ENCODE measurements at places on chromosomes 3 and 15.
A peak's percentile ranks its signal among the peaks of the same experiment; 100 is the strongest.

- no peak for DNase-seq
Observed at GRCh38 chr3:62708638-62709373, 166.4 kb downstream of the CADPS start.

DNA sequence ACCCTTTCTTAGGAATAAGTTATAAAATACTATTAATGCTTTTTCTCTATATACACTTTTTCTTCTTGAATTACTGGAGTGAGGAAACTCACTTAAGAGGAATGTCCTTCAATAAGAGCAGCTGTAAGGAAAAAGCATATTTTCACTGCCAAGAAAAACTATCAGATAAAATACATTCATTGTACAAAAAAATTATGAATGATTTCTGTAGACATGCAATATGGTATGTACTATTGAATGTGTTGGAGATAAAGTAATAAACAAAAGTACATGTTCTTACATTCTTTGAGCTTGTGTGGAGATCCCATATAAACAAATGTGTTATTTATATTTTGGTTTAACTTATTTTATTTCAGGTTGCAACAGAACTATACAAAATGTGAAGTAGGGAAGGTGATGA lies 241.0 kb upstream of the ZNF717 start:
- DNase-seq: no peak

DNA sequence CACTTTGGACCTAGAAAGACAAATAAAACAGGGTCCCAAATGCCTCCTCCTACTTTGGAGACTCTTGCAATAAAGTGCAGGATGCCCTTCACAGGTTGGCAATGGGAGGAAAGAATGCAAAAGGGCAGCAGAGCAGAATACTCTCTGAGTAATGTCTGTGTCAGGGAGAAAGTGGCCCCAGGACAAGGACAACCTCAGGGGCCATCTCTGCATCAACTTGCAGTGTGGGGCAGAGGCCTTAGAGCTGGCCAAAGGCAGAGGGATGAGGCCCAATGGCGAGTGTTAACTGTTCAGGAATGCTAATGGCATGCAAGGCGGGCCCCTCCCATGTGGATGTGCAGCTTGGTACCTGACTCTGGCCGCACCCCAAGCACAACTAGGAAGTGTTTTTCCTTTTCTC lies 8.4 kb downstream of the UPK1B start:
- DNase-seq: no peak

- DNase-seq: peak; percentile 41
Observed at GRCh38 chr15:77266708-77267386, 153.1 kb downstream of the PEAK1 start.

- no peak for DNase-seq
Observed at GRCh38 chr15:80401456-80401855, 2.7 kb upstream of the ARNT2 start.

- no peak for DNase-seq
Observed at GRCh38 chr3:78483090-78483489, 1284.7 kb downstream of the ROBO1 start.

Data from fibroblast of skin of left quadriceps (primary cell).